ENCODE measurements at places on chromosomes 2 and 18.

- no peak for DNase-seq
Measured at GRCh38 chr2:138244501-138244925, 257.1 kb upstream of the SPOPL start.

- no peak for DNase-seq
Measured at GRCh38 chr18:59921384-59921891, 21.6 kb downstream of the PMAIP1 start.

DNA sequence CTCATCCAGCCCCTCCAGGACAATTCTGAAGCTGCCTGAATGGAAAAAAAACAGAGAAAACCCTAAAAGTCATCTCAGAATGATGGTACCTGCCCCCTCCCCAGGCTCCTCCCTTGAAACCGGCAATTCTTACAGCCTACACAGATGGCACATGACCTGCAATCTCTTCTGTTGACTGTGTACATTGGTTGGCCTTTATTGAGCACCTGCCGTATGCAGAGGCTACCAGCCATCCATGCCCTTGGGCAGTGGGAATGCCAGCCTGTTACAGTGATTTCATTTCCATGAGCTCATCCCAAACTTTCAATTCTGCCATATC is 57.1 kb downstream of the EMX1 start:
- no peak for DNase-seq

DNA sequence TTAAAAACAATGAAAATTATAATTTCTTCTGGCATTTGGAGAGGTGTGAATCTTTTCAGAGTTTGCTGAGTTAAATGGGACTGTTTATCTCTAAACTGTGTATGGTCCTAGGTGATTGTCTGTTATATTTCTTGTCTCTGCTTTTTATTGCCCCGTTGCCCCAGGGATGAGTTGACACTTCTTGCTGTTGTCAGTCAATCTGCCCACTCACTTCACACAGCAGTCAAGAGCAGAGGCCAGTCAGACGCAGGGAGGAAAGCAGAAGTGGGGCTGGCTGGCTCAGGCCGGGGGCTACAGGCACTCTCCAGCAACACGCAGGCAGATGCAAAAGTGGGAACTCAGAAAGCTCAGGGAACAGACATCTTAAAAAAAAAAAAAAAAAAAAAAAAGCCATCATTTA is 365.2 kb downstream of the CLIP4 start:
- DNase-seq = no peak

- DNase-seq = no peak
Measured at GRCh38 chr2:12070581-12070980, 324.1 kb downstream of the LPIN1 start.

Data from breast epithelium (tissue), 4 donors.